ENCODE measurements at places on chromosomes 7 and 10.
A peak's percentile ranks its signal among the peaks of the same experiment; 100 is the strongest.

- DNase-seq: no peak
Observed at GRCh38 chr7:96188174-96188581, 133.7 kb downstream of the SLC25A13 start.

GRCh38 chr10:15141136-15142054, 27.1 kb downstream of the NMT2 start:
- no peak for DNase-seq

DNA sequence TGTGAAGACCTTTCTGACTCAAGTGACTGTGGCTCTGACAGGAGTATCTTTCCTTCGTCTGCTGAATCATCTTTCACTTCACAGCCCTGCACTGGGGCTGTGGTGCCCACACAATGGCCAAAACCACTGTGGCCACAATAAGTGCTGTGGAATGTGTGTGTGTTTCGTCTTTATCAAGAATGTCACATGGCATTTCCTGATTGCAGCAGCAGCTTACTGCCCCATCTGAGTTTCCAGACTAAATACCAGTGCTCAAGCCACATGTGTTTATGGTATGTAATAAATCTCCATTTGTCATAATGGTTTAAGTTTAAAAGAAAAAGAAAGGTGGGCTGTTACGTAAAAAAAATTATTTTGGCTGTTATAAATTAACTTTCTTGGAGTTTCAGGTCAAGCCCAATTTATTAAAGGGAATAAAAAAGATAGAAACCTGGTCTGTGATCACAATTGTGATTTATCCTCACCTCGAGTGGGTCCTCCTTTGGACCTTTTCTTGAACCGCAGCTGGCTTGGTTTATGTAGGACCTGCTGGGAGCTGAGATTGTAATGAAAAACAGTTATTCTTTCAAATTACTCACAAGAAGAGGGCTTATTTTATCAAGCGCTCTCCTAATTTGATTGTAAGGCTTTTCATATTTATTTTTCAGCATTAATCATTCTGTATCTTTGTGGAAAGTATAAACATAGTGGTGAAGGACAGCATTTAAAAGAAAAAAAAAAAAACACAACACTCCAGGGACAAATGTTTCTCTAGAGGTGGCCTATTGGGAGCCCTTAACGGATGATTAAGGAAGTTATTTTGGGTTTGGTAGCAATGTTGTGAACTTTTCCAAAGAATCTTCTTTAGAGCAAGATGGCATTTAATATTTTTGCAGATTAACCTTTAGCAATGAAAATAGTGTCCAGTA, 116.2 kb downstream of the LRMDA start:
- no peak for DNase-seq

- no peak for DNase-seq
Observed at GRCh38 chr7:80185571-80185970, 50.9 kb downstream of the GNAI1 start.

- DNase-seq: peak; percentile 4
Observed at GRCh38 chr7:47254081-47254977, 327.6 kb downstream of the TNS3 start.

DNA sequence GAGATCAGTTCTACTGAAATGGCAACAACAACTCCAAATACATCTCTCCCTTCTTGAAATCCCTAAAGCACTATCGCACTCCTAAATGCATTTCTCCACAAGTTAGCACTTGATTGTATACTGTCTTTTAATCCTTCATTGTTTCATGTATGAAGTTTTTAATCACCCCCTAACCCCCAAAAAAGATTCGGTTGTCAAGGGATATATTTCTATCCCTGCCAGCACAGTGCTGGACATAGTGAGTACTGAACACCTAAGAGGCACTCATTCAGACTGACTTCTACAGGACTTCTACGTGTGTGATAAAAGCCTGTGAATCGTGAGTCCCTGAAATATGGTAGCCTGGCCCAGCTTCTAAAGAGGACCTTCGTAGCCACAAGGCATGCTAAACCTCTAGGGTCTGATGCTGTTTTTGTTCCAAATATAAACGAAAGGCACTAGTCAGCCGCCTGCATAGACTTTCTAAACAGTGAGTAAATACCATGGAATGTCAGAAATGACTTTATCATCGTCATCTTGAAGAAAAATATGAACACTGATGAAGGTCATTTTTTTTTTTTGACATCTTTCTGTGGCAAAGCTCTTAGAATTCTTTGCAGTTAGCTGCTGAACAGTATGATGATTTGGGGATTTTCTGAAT, 14.6 kb upstream of the ZSCAN21 start:
- no peak for DNase-seq

All from stimulated activated CD8-positive, alpha-beta memory T cell treated with anti-CD3 and anti-CD28 coated beads, Interleukin-15, amount 100 ng/mL, for 4 hours (primary cell).